ENCODE measurements at places on chromosomes 4 and X.
A peak's percentile ranks its signal among the peaks of the same experiment; 100 is the strongest.

DNA sequence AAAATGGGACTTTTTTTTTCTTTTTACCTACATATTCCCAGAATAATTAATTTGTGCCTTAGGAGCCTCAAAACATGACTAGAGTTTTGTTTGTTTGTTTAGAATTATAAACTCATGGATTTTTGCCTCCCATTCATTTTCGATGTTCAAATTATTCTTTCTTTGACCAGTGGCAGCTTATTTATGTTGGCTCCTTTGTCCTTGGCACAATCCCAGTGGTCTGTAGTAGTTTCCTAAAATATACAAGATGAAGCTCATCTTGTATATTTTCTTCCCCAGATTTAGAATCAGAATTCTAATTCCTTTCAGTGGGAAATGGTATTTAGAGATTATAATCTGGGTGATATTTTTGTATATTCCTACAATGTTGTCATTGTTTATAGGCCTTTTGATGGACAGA, 27.2 kb downstream of the DCK start:
- DNase-seq = no peak

DNA sequence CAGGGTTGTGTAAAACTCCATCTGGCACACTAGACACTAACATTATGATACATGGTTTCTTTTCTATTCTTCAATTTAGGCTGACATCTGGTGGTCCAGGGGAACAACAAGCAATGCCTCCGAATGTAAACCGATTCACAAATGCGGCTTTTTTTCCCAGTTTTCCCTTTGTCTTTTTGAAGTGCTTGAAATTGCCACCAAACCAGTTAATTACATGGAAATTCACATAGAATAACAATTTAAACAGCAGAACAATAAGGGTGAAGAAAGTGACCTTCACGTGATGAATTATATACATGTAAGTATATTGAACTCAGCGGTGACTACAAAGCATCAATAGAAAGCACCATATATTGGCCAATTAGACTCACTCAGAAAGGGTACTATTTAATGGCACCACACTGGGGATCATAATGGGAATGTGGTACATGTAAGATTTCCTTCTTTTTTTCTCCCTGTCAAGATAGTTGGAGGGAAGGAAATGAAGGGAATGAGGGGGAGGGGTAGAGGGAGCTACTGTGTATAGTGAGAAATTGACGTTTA, 103.9 kb downstream of the MMRN1 start:
- no peak for DNase-seq

- DNase-seq = no peak
These were observed 101.9 kb downstream of the TET2 start for GRCh38 chr4:105248613-105249012.

GRCh38 chr4:185729391-185729804, 82.6 kb downstream of the SORBS2 start:
- no peak for DNase-seq

DNA sequence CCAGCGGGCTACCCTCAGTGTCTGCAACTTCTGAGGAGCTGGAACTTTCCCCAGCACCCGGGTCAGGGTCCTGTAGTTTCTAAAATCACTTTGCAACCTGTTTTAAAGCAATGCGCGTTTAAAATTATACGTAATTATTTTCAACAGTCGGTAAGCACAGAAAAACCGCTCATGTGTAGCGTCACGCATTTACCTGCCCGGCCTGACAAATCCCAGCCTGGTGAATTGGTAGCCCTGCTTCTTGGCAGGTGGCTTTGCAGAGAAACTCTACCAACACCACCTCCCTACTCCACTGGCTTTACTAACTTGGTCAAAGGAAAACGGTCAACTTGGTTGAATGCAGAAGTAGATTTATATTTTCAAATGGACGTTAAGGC, 640 bp downstream of the BANK1 start:
- DNase-seq = no peak

- DNase-seq = no peak
These were observed 212.9 kb upstream of the GRID2 start for GRCh38 chr4:92090887-92091286.

DNA sequence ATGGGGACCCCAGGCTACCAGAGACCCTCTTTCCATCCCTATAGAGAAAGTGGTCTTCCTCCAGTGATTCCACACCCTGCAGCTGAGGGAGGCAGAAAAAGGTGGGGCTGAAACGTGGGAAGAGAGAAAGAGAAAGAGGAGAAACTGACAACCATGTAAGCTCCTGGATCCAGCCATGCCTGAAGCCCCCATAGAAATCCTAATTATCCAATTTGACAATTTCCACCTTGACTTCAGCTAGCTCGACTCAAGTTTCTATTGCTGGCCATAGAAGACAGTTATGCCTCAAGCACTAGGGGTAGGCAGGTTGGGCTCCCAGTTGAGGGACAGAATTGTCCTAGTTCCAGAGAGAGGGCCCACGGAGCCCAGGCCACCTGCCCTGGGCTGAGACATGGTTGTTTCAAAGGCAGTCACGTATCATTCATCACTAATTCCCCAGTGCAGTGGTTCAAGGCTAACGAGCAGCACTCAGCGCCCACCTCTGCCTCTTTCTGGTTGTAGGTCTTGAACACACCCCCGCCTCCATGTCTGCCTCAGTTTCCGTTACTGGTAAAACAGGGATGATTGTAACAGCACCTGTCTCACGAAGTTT, 39.8 kb upstream of the ASMTL start:
- DNase-seq = no peak

DNA sequence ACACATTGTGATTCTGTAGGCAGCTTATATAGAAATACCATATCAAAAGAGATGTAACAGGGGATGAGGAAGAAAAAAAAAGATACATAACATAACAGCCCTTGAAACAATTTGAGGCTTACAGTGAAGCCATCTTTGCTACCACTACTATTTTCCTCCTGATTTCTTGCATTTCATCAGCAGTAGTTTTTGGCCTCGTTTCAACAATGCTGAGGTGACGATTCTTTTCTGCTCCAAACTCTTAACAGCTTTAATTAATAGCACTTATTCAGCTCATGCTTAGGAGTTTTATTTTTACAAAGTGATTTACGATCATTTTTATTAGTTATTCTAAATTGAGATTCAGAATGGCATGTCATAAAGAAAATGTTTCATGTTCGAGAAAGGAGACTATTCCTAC, 163.2 kb downstream of the DCK start:
- no peak for DNase-seq

DNA sequence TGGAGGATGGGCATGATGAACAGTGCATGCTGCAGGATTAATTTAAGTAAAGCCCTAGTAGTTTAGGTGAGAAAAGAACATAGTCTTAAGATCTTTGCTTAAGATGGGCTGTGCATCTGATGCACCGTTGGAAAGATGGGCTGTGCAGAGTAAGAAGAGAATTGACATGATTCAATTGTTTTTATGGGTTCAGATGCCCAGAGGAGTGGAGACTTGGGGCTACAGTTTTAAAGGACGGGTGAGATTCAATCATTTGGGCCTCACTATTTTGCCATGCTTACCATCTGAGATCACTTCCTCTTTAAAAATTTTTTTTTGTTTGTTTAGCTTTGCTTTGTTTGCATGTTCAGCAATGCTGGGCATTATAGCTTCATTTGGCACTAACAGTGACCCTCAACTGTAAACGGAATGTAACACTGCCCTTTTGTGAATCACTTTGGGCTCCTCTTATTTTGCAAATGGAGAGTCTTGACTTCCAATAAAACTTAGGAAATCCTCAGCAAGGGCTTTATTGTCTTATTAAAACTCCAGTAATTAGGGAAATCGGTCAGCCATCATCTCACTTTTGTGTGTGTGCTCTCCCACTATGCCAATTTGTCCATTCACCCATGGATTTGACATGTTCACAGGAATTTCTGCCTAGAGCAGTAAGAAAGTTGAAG, 216.1 kb upstream of the TLL1 start:
- DNase-seq = no peak

DNA sequence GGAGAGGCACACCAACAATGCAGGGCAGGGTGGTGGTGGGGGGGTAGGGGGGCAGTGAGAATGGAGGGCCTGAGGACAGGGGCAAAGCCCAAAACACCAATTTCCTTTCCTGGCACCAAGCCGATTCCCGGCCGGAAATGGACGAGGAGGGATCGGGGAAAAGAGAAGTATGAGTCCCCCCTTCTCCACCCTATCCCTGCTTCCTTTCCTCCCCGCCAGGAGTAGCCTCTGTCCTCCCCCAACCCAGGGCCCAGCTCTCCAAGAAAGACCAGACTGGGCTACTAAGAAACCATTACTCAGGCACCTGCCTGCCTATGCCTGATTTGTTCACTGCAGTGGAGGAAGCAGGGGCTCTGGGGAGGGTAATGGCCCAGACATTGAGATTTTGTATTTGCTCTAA, 402 bp downstream of the CCDC120 start:
- no peak for DNase-seq

- DNase-seq = no peak
These were observed 1.8 kb downstream of the ZFP92 start for GRCh38 chrX:153412746-153413720.

GRCh38 chr4:86500527-86500926, 93.6 kb upstream of the PTPN13 start:
- DNase-seq = no peak

- no peak for DNase-seq
These were observed 430.8 kb downstream of the ARHGAP24 start for GRCh38 chr4:85905761-85906160.

GRCh38 chr4:146059865-146060264, 115.7 kb upstream of the LSM6 start:
- no peak for DNase-seq

GRCh38 chr4:17323554-17324385, 188.1 kb downstream of the QDPR start:
- no peak for DNase-seq

DNA sequence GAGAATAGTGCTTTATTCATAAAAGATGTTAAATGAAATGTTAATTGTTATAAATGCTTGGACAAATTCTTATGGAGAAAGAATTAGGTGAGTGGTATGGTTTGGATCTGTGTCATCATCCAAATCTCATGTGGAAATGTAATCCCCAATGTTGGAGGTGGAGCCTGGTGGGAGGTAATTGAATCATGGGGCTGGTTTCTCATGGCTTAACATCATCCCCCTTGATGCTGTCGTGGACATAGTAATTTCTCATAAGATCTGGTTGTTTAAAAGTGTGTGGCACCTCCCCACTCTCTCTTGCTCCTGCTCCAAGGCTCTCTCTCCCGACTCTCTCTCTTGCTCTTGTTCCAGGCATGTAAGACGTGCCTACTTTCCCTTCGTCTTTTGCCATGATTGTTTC, 22.5 kb downstream of the GYPE start:
- DNase-seq = no peak

GRCh38 chr4:168942985-168943384, 67.1 kb downstream of the CBR4 start:
- no peak for DNase-seq

DNA sequence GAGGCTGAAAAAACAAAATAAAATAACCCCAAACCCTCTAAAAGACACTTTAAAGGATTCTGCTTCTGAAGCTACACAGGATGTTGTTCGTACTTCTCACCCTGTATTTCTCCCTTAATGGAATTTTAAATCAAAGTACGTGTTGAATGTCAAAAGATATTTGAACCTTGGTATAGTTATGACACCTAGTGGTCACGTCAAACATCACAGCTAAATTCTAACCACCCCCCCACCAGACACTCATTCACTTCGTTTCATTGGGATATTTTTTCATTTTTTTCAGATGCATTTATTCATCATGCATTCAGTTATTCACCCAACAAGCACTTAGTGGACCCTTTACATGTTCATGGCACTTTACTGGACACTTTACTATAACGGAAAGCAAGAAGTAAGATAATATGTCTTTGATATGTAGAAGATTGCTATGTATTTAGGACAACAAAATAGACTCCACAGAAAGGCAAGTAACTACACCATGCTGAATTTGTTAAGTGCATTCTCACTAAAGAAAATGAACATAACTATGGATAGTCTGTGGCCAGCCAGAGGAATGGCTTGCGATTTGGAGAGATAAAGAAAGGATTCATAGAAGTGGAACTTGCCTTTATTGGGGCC, 62.5 kb upstream of the GPR174 start:
- DNase-seq = no peak

GRCh38 chrX:45889471-45889870, 655.8 kb downstream of the ZNF674 start:
- DNase-seq = peak; percentile 41

DNA sequence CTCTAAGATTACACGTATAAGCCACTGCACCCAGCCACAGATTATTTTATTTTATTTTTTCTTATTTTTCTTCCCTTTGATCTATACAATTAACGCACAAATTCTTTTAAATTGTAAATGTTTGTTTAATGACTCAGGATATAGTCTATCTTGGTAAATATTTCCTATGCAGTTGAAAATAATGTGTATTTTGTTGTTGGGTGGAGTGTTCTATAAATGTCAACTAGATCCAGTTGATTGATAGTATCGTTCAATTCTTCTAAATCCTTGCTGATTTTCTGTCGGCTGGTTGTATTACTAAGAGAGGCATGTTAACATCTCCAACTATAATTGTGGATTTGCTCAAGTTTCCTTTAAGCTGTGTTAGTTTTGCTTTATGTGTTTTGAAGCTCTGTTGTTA, 92.0 kb downstream of the TRAPPC11 start:
- no peak for DNase-seq

GRCh38 chr4:101192244-101192643, 155.1 kb downstream of the PPP3CA start:
- DNase-seq = no peak

DNA sequence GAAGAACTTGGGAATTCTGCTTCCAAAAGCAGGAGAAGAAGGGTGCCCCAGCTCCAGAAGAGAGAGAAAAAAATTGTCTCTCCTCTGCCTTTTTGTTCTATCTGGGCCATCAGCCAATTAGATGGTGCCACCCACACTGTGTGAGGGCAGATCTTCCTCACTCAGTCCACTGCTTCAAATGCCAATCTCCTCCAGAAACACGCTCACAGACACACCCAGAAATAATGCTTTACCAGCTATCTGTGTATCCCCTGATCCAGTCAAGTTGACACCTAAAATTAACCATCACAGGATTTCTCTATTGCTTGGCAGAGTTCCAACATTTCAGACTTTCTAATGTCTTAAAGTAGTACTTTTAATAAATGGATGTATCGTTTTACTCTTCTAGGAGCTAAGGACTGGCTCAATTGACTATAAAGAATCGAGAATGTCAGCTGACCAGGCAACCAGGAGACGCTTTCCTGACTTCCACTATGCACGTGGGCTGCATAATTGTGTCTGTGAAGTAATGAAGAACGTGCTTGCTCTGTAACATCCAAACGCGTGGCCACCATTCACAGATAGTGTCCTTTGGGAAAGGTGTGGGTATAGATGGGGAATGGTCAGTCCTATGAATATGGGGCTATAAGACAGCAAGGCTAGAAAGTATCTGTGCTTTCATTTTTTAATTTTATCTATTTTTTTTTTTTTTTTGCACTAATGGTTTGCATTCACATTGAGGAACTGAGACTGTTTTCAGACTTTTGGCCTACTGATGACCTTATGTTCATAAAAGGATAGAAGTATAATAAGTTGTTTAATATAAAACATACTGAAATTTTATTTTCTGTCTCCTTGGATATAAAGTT, 9.9 kb upstream of the SMIM20 start:
- DNase-seq = no peak

Data from BJ (cell line).